Activated T-helper 9 cell treated with anti-CD3 and anti-CD28 coated beads, Interleukin-2, amount 50 U/mL, for 16 hours (primary cell): ENCODE measurements at places on chromosomes 2 and 18.

DNA sequence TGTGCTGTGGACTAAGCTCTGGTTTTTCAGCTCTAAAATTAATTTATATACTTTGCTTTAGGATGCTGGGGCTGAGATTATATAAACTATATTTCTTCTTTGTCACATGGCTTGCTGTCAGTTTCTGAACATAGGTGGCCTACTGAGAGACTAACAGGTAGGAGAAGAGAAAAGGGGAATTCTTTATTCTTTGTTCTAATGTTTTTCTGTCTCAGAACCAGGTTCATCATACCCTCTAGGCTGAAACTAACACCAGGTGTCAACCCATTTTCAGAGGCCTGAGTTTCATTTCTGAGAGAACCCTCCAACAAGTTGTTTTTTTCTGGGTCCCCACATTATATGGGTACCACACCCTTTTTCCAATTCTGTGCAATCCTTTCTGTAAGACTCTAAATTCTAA is 843.6 kb downstream of the TRIB2 start:
- no peak for DNase-seq

GRCh38 chr2:120564213-120565094 is 171.2 kb upstream of the GLI2 start:
- DNase-seq, result no peak

GRCh38 chr2:62194558-62195420 is 1.1 kb upstream of the B3GNT2 start:
- DNase-seq, result no peak

DNA sequence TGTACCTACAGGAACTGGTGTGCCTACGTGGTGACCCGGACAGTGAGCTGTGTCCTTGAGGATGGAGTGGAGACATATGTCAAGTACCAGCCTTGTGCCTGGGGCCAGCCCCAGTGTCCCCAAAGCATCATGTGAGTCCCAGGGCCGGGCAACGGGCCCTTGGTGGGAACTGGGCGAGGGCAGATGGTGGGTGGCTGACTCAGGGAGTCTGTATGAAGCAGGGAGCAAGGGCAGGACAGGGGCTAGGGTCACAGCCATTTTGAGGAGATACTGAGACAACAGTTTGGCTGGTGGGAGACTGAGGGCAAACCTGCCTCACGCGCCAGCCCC is 1.7 kb downstream of the EMILIN1 start:
- DNase-seq, result no peak

- no peak for DNase-seq
These were observed 4.4 kb upstream of the ACKR3 start for GRCh38 chr2:236565212-236565611.

DNA sequence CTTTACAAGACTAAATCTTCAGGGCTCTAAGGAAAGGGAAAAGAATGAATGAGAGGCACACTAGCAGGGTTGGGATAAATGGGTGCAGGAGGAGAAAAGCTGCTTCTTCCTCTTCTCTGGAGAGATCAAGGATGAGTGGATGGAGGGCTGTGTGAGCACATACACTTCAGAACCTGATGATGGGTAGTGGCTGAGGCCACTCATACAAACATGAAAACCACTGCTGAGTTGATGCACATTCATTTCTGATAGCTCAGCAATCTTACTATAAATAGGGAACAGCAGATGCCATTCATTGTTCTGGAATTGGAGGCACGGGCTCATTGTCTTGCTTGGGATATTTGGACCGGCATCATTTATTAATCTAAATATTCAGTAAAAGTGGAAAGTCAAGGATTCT is 152.4 kb upstream of the KCTD1 start:
- no peak for DNase-seq

DNA sequence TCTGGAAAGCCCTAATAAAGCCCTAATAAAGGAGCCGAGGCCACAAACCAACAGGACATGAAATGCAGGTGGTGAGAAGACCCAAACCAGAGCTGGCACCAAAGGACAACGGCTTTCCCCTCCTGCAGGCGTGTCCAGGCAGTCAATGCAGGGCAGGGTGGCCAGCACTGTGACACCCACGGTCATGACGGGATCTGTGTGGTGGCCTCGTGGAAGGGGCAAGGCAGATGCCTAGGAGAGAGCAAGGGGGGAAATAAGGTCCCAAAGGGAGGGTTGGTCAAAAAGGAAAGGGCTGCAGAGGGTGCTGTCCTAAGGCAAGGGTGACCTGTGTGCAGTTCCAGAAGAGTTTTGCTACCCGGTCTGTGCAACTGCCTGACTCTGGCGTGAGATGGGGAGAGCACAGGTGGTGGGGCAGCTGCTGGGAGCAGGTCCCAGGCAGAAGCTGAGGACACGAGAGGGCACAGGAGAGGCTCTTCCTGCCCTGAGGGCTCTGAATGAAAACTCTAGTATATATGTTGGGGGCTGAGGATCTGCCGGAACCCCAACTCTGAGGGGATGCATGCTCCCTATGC is 156.7 kb downstream of the TPO start:
- no peak for DNase-seq

DNA sequence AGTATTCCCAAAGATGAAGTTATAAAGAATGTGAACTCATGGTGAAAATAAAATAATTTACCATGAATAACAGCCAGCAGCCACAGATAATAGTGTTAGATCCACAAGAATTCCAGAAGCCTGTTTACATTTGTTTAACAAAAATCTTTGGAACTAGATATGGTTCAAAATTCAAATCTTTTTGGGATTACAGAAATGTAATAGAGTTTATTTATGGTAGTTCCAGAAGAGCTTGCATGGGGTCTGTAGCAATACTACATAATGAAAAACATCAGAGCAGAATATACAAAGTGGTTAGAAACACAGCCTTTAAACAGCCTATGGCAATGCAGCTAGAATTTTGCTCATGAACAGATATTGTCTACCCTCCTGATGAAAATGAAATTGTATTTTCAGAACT is 179.1 kb downstream of the RDH14 start:
- no peak for DNase-seq

DNA sequence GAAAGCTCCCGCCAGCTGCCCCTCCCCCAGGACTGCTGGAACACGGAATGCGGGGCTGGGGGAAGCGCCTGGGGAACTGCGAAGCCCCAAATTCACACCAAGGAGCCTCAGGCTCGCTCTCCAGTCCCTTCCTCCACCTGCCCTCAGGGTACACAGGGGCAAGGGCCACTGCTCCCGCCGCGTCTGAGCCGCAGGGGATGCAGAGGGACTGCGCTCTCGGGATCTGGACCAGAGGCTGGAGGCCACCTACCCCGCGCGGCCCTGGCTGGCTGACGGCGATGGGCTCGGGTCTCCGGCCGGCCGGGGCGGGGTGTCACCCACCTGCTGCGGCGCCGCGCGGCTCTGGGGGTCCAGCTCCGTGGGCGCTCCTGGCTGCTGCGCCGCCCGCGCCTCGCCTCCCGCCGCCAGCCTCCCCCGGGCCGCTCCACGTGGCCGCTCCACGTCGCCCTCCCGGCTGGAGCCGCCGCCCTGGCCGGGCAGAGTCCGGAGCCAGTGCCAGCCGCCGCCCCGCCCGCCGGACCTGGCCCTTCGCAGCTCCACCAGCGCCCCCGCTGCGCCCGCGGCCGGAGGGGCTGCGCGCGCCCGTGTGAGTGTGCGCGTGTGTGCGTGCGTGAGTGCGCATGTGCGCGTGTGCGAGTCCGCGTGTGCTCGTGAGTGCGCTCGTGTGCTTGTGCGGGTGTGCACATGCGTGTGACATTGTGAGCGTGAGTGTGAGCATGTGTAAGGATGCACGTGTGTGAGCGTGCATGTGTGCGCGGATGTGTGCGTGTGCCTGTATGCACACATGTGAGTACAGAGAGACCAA is at the start of gene CGREF1:
Gene CGREF1, minus strand, starts transcription at position 604 of the 805 bp plus-strand sequence. CDS start 14,762 bp downstream, outside the sequence.
- DNase-seq, result no peak

DNA sequence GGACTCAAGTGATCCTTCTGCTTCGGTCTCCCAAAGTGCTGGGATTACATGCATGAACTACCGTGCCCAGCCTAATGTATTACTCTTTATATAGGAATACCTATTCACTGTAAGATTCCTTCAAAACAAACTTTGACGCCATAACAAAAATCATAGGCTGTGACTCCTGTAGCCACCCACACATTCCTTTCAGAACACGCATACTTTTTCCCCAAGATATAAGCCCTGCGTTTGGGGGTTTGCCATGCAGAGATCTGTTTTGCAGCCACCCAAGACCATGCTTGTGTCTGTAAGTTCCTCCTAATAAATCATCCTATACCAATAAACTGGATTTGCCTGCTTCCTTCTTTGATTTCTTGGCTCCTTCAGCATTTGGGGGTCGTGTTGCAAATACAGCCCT is 46.0 kb upstream of the STON1 start:
- DNase-seq, result no peak

- DNase-seq, result no peak
These were observed 48.3 kb downstream of the ALPK2 start for GRCh38 chr18:58580623-58581022.

DNA sequence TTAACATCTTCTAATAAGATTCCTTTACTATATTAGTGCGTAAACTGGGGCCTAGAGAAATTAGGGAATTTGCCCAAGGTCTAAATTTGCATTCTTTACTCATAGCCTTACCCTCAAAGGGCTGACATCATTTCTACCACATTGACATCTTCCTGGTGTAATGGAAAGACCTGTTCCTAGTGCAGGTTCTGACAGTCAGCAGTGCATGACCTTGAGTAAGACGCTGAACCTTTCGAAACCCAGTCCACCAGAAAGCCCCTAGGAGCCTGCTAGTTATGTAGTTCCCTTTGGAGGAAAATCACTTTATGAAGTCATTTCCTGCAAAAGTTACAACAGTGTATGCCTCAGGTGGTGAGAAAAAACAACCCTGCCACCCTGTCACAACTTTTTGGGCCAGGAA is 388.3 kb downstream of the TNS1 start:
- DNase-seq, result no peak

DNA sequence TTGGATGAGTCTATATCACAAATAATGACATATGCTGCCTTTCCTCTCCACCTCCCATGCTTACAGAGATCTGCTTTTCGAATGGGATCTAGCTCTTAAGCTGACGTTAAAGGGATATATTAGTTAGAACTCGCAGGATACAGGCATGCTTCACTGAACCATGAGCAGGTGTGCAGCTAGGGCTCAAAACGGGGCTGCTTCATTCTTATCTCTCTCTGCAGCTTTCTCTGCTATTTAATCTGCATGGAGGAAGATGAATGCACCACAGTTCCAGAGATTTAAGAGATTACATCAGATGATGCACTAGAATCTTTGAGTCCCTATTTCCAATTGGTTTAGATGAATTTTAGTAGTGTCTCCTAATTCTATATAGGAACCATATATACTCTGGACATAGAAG is 327.0 kb downstream of the RAD51AP2 start:
- DNase-seq, result no peak

- DNase-seq, result no peak
These were observed 99.5 kb downstream of the SLC4A3 start for GRCh38 chr2:219726916-219727315.
